ENCODE measurements at places on chromosomes 5 and 9.

DNA sequence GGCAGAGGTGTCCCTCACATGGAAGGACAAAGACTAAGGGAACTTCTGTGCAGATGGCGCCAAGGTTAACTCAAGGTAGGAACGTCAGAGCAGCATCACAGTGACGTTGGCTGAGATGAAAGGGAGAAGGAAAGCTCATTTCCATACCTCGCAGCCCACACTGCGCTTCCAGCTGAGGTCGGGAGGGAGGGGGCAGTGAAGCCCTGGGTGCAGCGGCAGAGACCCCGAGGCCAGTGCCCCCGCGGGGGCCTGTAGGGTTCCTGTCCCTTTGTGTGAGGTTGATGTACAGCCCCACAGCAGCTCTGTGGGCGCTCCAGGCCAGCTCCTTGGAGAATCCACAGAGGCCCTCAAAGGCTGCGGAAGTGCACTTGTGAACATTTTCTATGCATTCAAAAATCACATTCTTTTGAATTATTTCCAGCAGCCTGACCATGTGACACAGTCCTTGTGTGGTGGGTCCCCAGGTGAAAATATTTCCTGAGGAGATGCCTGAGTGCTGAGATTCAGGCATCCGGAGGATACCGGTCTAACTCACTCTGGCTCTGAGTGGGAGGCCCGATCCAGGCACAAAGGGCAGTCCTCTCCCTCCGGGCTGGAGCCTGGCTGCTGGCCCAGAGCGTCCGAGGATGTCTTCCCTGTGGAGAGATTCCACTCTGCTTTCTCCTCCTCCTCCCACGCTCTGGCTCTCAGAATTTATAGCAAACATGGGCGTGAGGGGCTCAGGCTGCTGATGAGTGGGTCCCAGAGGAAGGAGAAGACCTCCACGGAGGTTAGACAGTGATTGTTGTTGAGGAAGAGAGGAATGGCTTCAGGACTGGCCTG is 150.7 kb downstream of the ICE1 start:
- DNase-seq: no peak

DNA sequence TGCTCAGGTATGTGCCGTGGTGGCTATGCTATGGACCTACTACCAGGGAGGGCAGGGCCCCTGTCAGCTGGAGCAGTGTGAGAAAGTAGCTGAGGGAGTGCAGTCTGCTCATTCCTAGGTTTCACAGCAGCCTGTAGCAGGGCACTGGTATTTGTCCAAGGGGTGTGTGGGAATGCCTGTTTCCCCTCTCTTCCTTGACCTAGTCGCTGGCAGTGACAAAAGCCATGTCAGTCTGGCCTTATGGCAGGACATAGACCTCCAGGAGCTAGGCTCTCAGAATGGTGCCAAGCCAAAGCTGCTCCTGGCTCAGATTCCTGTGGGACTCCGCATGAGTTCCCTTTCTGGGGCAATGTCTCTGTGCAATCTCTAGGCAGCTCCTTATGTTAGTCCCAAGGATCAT is 253.9 kb upstream of the TYRP1 start:
- DNase-seq: no peak

DNA sequence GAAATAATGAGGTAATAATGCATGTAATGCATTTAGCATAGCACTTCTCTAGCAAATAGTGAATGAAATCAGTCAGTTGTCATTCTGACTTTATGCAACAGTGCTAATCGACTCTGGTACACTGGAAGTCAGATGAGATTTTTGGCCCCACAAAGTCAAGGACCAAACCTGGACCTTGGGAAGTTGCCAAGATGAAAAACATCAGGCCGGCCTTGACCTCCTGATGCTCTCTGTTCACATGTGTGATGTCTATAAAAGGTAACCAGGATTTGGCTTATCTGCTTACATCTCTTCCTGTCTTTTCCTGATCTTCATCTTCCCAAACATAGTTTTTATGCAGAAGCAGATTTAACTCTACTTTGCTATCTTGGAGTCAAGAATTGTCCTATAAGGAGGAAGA is 39.5 kb downstream of the SLC22A5 start:
- no peak for DNase-seq

DNA sequence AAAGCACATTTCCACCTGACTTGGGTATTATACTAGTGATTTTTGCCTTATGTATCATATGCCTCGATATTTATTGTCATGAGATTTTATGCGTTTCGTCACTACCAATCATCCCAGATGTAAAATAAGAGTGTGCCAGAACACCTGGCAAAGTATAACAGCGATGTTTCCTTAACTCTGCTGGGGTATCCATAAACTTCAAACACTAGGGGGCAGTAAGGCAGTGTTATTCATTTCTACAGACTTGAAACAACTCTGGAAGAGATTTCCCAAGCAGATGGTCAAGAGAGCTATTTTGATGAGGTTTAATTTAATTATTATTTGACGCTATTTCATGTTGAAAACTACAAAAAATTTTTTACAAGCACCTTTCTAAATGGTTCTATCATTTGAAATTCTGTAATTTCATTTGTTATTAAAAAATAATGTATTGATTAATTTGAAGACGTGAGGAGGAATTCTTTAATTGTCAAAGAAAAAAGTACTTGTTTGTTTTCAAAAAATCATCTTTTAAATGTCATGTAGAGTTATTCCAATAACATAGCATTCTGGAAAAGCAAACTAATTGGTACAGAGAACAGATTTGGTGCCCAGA is 388.5 kb upstream of the CTNND2 start:
- DNase-seq: no peak

GRCh38 chr9:134887219-134887618 is 6.6 kb downstream of the FCN2 start:
- DNase-seq: no peak

GRCh38 chr5:74355041-74355824 is 285.3 kb downstream of the ENC1 start:
- no peak for DNase-seq

DNA sequence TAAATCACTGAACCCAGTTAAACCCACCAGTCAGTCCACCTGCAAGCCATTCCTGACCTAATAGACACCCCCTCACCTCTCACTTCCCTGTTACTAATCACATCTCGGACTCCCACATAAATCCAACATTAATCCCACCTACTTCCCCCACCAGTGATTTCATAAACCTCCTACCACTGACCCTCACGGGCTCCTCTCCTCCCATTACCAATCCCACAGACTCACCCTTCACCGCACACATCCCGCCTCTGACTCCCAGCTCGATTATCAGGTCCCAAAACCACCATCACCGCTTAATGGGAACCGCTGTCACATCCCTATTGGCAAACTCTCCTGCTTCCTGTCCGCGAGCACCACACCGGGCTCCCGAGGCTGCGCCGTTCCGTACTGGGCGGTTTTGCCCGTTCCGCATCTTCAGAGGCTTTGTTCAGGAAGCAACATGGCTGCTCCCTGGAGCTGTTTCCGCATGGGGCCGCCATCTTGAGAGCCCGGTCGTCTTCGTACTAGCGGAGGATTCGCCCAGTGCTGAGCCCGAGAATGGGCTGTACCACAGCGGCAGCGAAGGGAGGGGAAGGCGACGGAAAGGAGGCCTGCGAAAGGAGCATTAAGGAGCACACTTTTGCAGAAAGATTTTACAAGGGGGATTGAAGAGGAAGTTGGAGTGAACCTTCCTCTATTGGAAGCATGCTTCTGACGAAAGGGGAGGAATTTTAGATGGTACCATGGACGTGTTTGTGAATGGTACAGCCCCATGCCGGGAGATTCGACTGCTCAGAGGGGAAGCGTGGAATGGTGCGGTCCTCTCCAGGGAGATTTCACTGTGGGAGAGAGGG is at the start of gene ZNF300:
ZNF300 (minus strand) TSS at position 502 of the 833 bp plus-strand sequence. CDS start 1,825 bp downstream, outside the sequence.
- DNase-seq: peak; percentile 78

DNA sequence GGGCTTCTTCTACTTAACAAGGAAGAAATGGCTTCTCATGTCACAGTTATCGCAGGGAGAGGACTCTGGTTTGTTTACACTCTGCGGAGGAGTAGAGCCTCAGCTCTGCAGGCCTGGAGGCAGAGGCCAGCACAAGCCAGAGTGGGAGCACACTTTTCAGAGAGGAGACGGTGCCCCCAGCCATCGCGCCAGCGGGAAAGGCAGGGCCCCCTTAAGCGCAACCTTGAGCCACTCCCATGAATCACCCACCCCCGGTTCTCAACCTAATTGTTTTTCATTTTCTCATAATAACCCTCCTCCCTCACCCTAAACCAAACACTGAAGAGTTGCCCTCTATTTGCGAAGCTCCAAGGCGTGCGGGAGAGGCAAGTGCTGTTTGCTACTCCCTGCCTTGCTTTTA is 208.4 kb upstream of the TBCA start:
- DNase-seq: no peak

DNA sequence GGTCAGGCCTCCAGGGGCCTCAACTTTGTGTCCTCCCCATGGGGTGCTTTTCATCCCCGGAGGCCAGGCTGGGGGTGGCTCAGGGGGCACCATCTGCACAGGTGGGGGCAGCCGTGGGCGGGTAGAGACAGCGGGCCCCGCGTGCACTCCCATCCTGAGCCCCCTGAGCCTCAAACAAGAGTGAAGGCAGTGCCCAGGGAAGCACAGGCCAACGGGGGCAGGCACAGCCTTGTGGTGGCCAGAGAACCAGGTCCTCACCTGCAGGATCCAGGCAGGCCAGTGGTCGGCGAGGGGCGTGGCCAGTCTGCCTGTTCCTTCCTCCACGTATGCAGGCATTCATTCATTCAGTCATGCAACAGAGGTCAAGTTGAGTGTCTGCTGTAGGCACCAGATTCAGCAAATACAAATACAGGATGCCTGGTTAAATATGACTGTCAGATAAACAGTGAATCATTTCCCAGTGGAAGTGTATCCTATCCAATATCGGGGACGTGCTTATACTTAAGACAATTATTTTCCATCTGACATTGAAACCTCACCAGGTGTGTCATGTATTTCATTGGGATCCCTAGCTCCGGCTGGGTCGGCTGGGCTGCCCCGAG is 22.3 kb downstream of the KCNT1 start:
- no peak for DNase-seq

- DNase-seq: no peak
Observed at GRCh38 chr9:32906213-32906612, 95.2 kb downstream of the APTX start.

DNA sequence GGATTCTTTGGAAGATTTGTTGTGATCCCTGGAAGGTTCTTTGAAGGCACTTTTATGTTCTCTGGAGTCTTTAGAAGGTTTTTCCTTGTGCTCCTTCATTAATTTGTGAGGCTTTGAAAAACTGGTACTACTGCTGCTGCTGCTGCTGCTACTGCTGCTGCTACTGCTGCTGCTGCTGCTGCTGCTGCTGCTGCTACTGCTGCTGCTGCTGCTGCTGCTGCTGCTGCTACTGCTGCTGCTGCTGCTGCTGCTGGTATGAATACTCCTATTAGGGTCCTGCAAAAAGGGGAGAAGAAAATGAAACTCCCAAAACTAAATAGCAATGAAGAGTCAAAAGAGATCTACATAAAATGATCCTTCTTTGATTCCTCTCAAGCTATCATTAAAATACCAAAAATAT is 208.1 kb downstream of the MLLT3 start:
- DNase-seq: no peak

DNA sequence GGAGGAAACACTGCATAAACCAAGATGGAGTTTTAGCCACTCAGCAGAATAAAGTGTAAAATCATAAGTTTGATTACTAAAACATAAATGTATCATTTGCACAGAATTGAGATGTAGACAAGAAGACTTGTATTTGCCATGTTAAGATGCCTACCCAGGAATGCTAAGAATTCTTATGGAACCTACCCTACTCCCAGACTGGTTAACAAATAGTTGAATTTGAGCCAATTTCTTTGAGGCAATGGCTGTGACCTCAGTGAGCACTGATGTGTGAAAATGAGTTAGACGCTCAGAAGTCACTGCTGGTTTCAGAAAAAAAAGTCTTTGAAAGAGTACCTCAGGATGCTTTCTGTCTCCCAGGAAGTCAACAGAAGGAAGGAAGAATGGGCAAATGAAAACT is 95.6 kb downstream of the ESM1 start:
- no peak for DNase-seq

GRCh38 chr5:81534441-81534840 is 140.5 kb upstream of the ACOT12 start:
- no peak for DNase-seq

DNA sequence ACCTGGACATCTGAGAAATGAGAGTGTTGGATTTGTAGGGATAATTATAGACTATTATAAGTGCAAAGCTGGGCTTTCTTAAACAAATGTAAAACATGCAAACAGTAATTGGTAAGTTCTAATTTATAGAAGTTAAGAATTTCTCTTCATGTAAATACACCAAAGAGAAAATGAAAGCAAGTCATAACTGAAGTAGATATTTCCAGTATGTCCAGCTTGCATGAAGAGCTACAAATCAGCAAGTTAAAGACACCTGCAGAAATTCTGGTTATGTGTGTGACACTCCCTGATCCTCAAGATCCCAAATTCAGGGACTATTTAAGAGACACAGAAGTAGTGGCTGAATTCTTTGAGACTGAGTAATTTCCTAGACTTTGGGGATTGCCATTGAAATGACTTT is 308.9 kb downstream of the TLE4 start:
- no peak for DNase-seq

DNA sequence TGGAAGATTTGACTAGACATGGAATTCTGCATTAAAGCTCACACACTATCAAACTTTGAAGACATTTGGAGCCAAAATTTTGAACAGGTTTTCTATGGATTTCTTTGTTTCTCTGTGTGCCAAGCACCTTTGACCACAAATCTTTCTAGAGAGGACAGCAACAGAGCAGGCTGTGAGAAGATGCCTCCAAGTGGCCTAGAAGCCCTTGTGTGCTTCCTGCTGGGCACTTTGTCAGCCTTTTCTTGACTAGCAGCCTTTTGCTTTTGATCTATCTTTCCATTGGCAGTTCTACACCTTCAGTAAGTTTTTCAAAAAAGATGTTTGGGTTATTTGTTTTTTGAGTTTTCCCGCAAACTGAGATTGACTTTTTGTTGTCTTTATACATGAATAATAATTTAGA is 84.6 kb downstream of the SNX24 start:
- DNase-seq: no peak

GRCh38 chr9:35164711-35165110 is 2.9 kb downstream of the UNC13B start:
- no peak for DNase-seq

- no peak for DNase-seq
Observed at GRCh38 chr5:72436796-72437471, 70.3 kb downstream of the ZNF366 start.

- DNase-seq: no peak
Observed at GRCh38 chr9:81600631-81601030, 88.7 kb downstream of the TLE1 start.

DNA sequence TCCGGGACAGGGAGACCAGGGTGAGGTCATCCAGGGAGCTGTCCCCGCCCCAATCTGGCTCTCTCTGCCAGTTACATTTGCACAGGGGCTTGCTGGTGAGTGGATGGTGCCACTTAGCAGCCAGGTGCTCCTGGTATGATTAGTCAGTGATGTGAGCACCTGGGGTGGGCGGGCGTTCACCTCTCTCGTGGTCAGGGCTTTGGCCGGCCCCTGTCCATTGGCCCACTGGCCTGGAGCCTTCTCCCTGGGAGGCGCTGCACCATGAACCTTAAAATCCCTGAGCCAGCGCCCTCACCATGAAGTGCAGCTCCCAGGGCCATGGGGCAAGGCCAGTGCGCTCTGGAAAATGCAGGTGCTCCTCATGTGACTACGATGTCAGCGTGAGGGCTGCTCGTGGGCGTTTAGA is 2.0 kb downstream of the NKD2 start:
- no peak for DNase-seq

- DNase-seq: no peak
Observed at GRCh38 chr5:148561801-148562311, 92.5 kb downstream of the HTR4 start.

- no peak for DNase-seq
Observed at GRCh38 chr9:90870621-90871326, 69.2 kb downstream of the SYK start.

All from progenitor cell of endocrine pancreas (in vitro differentiated cells).